ENCODE measurements at places on chromosomes 6 and 20.

- DNase-seq = no peak
Observed at GRCh38 chr20:20184706-20185105, 132.4 kb downstream of the CFAP61 start.

- DNase-seq = peak; percentile 68
Observed at GRCh38 chr20:35490736-35491181, 35.4 kb downstream of the CEP250 start.

DNA sequence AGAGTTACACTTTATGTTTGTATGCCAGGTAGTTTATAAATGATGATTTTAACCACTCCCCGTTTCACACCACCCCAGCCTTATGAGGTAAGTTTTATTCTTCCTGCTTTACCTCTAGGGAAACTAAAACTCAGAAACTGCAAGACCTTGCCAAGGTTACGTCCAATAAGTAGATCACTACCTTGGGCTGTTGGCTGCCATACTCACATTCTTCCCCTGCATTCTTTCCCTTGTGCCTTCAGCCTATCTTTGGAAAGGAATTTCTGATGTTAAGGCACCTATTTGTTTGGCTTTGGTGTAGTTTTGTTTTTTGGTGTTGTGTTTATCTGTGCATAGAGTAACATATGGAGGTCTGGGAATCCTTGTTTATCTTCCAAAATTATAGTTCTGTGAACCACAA lies 122.1 kb downstream of the UST start:
- DNase-seq = no peak

DNA sequence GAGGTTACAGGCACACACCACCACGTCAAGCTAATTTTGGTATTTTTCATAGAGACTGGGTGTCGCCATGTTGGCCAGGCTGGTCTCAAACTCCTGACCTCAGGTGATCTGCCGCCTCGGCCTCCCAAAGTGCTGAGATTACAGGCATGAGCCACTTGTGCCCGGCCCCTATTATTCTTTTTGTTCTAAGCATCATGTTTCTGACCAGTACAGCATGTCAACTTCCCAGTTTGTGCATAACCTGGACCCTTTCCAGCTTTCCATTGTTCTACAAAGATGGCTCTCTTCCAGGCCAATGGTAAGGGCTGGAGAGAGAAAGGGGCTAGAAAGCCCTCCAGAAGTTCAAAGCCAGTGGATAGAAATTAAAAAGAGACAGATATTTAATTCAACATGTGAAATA lies 91.3 kb upstream of the TNFAIP3 start:
- DNase-seq = no peak

GRCh38 chr20:23928788-23929187 lies 49.2 kb upstream of the CST5 start:
- DNase-seq = peak; percentile 42
